ENCODE measurements at places on chromosomes 7 and 10.

- no peak for DNase-seq
Measured at GRCh38 chr10:84401854-84402611, 73.6 kb downstream of the CCSER2 start.

DNA sequence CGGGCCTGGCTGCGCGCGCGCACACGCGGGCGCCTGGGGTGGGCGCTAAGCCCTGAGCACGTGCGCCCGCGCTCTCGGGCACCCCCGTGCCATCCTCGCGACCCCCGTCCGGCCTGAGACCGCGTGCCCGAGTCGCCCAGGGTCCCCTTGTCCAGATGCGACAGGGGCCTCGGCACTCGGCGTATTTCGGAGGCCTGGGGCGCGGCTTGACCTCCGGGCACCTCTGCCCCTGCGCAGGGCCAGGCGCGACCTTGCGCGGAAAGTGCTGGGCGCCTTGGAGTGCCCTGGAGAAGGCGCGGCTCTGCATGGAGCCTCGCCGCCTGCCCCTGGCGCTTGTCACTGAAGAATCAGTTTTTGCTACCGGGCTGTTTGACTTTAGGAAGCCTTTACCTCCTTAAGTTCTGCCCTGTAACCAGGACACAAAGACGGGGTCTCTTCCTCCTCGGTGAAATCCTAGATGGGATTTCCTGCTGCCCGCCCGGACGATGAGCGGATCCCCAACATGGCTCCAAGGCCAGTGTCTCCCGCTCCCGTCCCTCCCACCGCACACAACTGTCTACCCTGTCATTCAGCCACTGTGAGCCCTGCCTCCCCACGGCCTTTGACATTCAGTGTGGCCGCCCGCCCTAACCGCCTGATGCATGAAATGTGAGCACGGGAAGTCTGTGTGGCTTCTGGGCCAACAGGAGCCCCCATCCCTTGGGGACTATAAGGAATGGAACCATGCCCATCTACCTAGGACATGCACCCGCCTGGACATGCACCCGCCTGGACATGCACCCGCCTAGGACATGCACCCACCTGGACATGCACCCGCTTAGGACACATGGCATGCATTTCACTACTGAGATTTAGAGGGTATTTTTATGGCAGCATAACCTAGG lies 1.1 kb upstream of the STK32C start:
- no peak for DNase-seq

- DNase-seq = no peak
Measured at GRCh38 chr7:155731380-155731779, 80.9 kb downstream of the SHH start.

- no peak for DNase-seq
Measured at GRCh38 chr7:158741294-158741666, 36.7 kb upstream of the NCAPG2 start.

DNA sequence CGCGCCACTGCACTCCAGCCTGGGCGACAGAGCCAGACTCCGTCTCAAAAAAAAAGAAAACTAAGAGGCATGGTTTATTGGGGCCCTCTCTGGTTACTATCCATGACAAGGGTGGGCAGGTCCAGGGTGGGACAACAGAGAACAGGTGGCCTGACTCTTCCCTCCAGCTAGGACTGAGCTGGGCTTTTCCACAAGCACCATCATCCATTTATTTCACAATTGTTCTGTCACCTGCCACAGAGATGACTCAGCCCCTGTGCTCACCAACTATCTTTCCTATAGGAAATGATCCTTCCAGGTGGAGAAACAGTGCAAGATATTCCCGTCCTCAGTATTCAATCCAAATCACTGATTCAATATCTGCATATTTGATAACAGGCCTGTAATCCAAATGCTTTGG lies 44.9 kb upstream of the MYL10 start:
- no peak for DNase-seq

DNA sequence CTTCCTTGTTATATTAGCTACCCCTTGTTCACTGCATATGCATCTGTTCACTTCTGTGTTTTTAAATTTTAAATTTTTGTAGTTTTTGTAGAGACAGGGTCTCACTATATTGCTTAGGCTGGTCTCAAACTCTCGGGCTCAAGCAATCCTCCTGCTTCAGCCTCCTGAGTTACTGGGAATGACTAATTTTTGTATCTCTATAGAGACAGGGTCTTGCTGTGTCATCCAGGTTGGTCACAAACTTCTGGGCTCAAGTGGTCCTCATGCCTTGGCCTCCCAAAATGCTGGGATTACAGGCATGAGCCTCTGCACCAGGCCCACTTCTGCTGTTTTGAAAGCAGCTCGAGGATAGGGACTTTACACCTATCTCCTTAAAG lies 64.6 kb downstream of the PRTFDC1 start:
- no peak for DNase-seq

- DNase-seq = peak; percentile 80
Measured at GRCh38 chr10:784403-785088, 95.1 kb upstream of the DIP2C start.

GRCh38 chr7:101744588-101744987 lies 72.8 kb upstream of the CUX1 start:
- DNase-seq = no peak

DNA sequence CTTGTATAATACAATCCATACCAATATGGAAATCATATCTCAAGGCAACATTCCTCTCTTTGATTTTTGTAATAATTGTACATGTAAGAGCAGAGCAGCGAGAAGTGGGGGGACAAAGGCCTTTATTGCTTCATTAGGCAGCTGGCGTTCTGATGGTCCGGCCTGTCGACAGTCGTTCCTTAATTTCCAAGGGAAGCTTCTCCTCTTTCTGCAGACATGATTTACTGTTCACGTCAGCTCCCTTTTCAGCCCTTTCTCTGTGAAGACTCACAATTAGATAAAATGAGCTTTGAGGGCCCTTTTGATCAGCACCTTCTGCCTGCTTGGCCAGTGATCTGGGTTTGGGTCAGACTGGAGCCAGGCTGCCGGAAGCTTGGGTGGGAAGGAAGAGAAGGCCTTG lies 65.6 kb upstream of the CTBP2 start:
- DNase-seq = no peak

DNA sequence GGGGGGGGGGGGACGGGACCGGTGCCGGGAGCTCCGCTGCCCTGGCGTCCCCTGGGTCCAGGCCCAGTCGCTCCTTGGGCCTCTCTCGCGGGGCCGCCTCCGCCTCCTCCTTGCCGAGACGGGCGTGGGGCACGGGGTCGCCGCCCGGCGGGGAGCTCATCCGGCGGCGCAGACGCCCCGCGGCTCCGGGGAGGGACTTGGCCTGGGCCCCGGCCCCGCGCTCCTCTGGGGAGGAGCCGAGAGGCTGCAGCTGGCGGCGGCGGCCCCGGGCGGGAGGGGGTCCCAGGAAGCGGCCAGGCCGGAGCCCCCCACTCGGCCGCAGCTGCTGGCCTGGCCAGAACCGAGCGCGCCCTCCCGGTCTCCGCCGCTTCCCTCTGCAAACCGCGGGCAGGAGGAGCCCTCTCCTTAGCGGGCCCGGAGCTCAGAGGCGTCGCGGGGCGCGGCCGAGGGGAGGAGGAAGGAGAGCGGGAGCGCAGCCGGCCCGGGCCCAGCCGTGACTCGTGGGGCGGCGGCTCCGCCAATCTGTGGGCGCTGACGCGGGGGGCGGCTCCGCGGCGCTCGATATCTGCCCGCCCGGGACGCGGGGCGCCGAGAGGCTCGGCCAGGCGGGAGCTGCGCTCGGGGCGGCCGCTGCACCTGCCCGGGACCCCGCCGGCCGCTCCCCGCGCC lies at the start of gene FAM20C:
FAM20C (plus strand) TSS at position 591 of the 669 bp plus-strand sequence. CDS start 629 bp downstream, outside the sequence.
- DNase-seq = peak; percentile 94

- DNase-seq = no peak
Measured at GRCh38 chr10:71727738-71728737, 8.5 kb upstream of the C10orf105 start.

DNA sequence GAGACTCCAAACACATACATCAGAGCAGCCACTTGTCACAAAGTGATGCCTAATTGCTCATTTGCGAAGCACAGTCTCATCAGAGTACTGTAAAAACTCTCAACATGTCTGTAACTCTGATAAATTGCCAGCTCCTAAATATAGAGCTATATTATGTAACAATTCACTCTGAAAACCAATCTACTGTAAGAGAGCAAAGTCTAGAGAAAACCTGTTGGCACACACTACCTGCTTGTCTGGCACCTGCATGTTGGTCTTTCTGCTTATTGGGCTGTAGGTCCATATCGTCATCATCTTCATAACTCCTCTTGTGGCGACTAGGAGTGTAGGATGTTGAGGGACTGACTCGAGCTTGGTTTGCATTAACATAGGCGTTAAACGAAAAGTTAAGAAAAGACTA lies 19.8 kb downstream of the MCMBP start:
- DNase-seq = no peak

DNA sequence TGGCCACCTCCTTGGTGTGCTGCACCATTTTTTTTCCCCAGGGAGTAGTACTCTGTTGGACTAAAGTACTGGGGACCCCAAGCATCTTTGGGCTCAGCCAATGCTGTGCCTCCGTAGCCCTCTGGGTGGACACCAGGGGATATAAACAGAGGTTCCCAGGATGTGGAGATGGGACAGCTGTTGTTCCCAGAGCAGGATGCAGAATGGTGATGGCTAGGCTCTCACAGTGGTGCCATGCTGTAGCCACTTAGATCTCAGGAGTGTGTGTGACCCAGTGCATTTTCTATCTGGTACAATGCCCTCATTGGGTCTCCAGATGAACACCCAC lies 50.9 kb upstream of the SCIN start:
- no peak for DNase-seq

DNA sequence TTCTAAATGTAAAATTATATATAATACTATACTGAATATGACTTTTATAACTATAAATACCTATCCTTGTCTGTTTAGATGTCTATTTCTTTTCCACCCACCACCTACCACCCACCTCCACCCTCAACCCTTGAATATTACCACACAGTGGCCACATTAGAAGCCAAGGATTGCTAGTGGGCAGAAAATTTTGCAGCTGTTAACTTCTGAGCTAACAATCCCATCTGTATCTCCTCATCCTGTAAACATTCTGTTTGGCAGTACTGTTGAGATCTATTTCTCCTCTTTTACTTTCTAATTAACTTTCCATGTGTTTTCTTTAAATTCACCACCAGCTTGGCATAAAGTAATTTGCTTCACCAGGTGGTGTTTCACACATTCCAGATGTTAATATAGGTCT lies 281.1 kb upstream of the BMPER start:
- DNase-seq = no peak

GRCh38 chr7:47940088-47941013 lies 7.9 kb downstream of the PKD1L1 start:
- DNase-seq = peak; percentile 37

GRCh38 chr10:92850185-92850584 lies 1.9 kb downstream of the EXOC6 start:
- DNase-seq = no peak

- DNase-seq = peak; percentile 47
Measured at GRCh38 chr7:41472427-41473125, 230.3 kb downstream of the INHBA start.

- DNase-seq = peak; percentile 56
Measured at GRCh38 chr10:113854761-113855588, 514 bp downstream of the NHLRC2 start.

GRCh38 chr7:50509459-50509858 lies 55.7 kb downstream of the DDC start:
- no peak for DNase-seq

GRCh38 chr10:122554131-122555036 lies 6.2 kb upstream of the DMBT1 start:
- no peak for DNase-seq

DNA sequence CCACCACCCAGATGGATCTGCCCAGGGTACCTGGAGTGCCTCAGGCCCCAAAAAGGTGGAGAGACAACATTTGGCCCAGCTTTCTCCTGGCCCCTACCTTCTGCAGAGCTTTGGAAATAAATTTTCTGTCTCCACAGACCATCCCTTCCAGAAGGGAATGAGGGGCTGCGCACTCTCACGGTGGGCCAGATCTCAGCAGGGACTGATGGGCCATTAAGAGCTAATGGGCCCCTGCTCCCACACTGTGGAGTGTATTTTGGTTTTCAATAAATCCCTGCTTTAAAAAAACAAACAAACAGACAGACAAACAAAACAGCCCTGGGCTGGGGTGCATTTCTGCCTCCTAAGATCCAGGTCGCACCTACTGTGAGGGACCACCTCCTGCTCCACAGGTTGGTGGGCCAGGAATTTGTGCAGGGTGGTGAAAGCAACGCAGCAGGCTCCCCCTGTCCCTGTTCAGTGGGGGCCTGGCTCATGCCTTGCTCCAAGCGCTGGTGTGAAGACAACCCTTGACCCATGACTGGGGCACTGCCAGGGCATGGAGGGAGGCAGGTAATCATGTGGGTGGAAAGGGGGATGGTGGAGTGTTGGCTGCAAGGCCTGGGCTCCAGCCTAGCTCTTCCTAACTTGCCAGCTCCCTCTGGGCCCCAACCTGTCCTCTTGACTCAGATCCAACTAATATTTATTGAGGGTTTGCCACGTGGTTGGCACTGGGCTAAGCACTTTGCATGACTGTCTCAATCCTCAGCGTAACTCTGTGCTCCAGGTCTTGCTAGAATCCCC lies 88.5 kb downstream of the COL13A1 start:
- no peak for DNase-seq

- DNase-seq = peak; percentile 26
Measured at GRCh38 chr10:107496594-107496993, 332.1 kb upstream of the SORCS1 start.

DNA sequence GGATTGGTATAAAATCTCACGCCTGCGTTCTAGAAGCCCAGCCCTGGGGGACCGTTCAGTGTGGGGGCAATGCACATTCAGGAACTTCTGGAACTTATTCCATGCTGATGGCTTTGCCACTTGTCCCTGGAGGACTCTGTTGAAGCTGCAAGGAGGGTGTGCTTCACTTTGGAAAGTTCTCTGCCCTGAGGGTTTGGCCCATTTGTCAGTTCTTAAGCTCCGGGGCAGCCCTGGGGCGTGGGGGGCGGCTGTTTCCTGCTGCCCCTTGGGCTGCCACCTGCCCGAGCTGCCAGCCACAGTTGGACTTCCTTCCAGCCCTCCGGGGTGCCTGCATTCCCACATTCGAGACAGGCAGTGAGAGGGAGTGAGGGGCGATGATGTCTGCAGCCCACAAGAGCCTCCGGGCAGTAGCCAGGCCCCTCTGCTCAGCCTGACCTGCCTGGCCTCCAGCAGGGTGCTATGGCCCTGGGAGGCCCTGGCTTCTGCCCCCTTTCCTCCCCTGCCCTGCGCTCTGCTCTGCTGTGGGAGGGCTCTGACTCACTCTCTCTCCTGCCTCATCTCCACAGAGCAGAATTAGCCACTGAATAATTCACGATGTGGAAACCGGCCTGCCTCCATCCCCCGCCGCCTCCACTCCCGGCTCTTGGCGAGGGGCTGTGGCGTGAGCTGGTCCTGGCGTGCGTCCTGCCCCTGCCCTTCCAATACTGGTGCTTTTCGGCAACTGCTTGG lies 1.9 kb downstream of the TTYH3 start:
- DNase-seq = peak; percentile 87

DNA sequence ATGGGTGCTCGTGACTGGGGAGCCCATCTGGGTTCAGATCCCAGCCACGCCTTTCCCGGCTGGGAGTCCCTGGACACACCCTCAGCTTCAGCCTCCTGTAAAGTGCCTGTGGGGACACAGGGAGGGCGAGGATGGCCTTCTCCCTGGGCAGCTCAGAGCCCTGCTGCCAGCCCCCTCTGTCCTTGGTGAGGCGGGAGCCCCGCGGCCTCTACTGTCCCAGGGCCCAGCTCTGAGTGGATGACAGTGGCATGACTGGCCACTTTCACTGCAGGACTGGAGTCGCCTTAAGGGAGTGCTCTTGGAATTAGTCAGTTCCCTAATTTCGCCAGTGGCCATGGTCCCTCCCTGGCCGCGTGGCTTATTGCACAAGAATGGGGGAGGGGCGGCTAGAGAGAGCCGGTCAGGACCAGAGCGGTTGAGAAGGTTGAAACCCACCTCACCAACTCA lies 4.6 kb downstream of the BRI3 start:
- DNase-seq = peak; percentile 29

- DNase-seq = peak; percentile 71
Measured at GRCh38 chr10:15571575-15571974, 148.1 kb downstream of the ITGA8 start.

Data from astrocyte of the spinal cord (primary cell).